ENCODE measurements at places on chromosomes 6 and 20.

DNA sequence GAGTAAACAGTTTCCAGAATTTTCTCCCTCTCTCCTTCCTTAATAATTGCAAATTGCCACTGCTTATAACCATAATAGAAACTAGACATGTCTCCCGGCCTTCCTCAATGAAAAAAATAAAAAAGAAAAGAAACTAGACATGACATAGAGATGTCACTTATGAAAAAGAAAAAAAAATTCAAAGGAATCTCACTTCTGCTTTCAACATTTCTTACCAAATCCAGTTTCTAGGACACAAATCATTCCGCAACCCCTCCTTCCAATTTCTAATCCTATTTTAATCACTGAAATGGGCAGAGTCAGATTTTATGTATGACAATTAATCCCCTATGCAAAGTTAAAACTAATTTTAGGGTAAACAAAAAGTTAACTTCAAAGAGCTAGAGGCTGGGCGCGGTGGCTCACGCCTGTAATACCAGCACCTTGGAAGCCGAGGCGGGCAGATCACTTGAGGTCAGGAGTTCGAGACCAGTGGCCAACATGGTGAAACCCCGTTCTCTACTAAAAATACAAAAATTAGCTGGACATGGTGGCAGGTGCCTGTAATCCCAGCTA is 40.1 kb upstream of the EEF1A1 start:
- no peak for DNase-seq

GRCh38 chr6:148263010-148263409 is 79.6 kb upstream of the SASH1 start:
- no peak for DNase-seq

DNA sequence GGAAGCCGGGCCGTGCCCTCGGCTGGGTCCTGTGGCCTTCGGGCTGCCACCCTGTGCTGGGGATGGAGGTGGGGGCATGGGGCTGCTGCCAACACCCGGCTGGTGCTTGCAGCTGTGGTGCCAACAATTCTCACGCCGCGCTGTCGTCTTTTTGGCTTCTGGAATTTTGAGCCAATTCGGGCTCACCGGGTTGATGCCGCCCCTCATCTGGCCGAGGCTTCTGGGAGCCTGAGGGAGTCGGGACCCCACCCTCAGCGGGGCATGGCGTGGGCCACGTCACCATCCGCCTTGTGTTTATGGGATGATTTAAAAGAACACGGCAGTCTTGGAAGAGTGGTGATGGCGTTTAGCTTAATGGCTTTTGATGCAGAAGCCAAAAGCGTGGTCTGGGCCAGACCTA is 8.7 kb upstream of the NPBWR2 start:
- DNase-seq, result no peak

DNA sequence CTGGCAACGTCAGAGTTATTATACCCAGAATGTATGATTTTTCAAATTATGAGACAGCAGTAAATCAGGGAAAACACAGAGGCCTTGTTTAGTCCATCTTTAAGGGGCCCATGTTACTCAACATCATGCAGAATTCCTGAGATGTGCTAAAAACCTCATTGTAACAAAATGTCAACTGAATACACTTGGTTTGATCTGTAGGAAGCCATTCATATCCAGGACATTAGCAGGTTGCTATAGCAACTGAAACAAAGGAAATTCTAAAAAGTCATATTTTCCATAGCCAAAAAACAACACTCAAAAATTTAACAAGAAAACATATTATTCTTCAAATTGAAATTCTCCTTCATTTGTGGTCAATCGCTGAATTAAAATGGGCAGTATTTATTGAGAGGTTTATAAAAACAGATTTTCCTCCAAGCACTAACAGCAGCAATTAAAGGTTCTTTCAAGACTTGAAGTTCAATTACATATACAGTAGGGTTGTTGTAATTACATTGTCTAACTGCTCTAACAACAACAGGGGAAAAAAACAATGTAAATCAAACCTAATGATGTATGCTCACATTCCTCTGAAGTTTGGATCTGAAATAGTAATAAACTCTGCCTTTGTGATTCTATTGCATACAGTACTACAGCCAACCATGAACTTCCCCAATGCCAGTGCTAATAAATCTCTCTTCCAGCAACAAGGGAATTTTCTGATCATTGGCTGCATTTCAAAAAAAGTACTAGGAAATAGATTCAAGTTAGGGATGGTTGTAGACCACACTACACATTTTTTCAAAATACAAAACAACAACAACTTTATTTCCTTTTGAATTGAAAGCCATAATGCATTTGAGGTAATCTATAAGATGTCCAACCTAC is 34.9 kb downstream of the COL12A1 start:
- no peak for DNase-seq

GRCh38 chr20:9395971-9396370 is 118.4 kb upstream of the LAMP5 start:
- DNase-seq, result no peak

DNA sequence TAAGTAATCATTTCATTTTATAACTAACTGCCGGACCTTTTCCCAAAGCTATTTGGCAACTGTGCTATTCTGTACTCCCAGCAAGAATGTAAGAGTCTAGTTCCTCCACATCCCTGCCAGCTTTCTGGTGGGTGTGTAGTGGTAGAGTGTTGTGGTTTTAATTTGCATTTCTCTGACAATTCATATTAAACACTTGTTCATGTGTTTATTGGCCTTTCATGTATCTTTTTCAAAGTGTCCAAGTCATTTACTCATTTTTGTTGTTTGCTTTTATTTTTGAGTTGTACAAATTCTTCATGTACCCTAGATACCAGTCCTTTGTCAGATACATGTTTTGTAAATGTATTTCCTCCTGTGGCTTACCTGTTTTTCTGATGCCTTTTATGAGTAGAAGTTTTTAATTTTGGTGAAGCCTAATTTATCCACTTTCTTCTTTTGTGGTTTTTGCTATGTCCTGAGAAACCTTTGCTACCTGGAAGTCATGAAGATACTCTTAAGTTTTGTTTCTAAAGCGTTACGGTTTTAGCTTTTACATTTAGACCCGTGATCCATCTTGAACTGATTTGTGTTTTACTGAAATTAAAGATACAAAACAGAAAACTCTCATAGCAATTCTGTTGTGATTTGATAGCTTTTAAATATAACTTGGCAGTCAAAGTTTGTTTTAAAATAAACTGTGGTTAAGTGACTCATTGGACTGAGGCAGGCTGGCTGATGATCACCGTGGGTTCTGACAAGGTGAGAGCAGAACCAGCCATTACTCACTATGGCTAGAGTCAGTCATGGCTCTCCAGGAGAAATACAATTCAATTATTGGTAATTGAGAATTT is 8.0 kb downstream of the MYLIP start:
- DNase-seq, result no peak

- DNase-seq, result no peak
Observed at GRCh38 chr20:37562695-37563480, 35.2 kb upstream of the BLCAP start.
